Retinal pigment epithelial cell (primary cell): ENCODE measurements at places on chromosomes 4 and X.

- peak; percentile 22 for DNase-seq
These were observed 5.2 kb downstream of the YIPF6 start for GRCh38 chrX:68503836-68504636.

DNA sequence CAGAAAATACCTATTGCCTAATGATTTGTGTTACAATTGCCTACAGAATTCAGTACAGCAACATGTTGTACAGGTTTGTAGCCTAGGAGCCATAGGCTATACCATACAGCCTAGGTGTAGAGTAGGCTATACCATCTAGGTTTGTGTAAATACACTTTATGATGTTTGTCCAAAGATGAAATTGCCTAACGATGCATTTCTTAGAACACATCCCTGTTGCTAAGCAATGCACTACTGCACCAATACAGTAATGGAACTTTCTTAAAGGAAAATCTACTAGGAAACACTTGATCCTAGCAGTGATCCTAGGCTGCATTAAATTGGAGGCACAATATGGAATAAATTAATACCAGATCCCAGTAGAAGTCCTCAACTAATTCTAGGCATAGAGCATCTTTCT is 18.3 kb downstream of the NOA1 start:
- no peak for DNase-seq

GRCh38 chr4:26557164-26557563 is 26.7 kb upstream of the TBC1D19 start:
- no peak for DNase-seq

DNA sequence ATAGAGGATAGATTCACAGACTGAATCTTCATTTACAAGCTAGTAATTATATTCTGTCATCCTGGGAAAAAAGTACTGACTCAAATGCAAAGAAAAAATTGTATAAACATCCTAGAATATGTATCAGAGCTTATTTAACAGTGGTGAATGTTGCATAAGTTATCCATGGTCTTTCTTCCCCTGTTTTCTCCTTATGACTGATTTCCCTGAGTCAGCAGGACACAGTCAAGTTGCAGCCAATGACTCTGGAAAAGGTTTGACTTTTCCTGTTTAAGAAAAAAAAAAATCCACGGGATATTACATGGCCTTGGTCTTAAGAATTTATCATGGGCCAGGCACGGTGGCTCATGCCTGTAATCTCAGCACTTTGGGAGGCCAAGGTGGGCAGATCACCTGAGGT is 36.5 kb downstream of the INPP4B start:
- no peak for DNase-seq

DNA sequence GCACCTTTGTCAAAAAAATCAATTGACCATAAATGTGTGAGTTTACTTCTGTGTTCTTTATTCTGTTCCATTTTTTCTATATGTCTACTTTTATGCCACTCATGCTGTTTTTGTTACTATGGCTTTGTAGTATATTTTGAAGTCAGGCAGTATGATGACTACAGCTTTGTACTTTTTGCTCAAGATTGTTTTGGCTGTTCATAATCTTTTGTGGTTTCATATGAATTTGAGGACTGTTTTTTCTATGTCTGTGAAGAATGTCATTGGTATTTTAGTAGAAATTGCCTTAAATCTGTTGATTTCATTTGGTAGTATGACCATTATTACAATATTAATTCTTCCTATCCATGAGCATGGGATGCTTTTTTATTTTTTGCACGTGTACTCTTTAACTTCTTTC is 346.8 kb downstream of the PPP3CA start:
- DNase-seq: no peak

DNA sequence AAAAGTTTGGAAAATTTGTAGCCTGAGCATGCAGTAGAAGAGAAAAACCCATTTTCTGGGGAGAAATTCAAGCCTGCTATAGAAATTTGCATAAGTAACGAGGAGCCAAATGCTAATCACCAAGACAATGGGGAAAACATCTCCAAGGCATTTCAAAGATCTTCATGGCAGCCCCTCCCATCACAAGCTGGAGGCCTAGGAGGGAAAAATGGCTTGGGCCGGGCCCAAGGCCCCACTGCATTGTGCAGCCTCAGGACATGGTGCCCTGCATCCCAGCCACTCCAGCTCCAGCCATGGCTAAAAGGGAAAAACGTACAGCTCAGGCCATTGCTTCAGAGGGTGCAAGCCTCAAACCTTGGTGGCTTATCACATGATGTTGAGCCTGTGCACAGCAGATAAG is 87.7 kb downstream of the SHROOM4 start:
- DNase-seq: no peak

DNA sequence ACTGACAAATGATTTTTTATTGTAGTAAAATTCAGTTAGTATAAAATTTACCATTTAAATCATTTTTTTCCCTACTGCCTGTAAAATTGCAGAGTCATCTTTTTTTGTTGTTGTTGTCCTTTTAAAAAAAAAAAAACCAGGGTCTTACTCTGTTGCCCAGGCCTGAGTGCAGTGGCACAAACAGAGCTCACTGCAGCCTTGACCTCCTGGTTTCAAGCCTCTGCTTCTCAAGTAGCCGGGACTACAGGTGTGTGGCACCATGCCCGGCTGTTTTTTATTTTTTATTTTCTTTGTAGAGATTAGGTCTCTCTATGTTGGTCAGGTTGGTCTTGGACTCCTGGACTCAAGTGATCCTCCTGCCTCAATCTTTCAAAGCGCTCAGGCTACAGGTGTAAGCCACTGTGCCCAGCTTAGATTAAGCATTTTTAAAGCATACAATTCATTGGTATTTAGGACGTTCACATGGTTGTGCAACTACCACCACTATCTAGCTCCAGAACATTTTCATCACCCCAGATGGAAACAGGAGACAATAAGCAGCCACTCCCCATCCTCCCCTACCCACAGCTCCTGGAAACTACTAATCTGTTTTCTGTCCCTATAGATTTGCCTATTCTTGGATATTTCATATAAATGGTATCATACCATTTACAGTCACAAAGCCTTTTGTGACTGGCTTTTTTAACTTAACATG is 59.7 kb upstream of the PGRMC2 start:
- DNase-seq: no peak
